ENCODE measurements at places on chromosomes 7 and 10. TPM values are rescaled to one million over a fixed set of nuclear protein-coding genes. Genes with fewer than 3 reads are reported as not detected.

GRCh38 chr10:11387044-11387443 lies 224.4 kb downstream of the USP6NL start:
- H3K36me3 ChIP-seq = no peaks in the 10 kb centered on the region
- H3K27me3 ChIP-seq = no peaks in the 10 kb centered on the region
- no peak overlapping the region for H3K4me3 ChIP-seq
- no peak for DNase-seq
- H3K27ac ChIP-seq = no peak overlapping the region

GRCh38 chr10:73494213-73494612 lies 1.6 kb downstream of the PPP3CB start:
- H3K4me3 ChIP-seq = peak overlapping the region; percentile 62
- H3K36me3 ChIP-seq = peaks cover 7% of the 10 kb centered on the region
- H3K27ac ChIP-seq = peak overlapping the region; percentile 57
- no peaks in the 10 kb centered on the region for H3K27me3 ChIP-seq

DNA sequence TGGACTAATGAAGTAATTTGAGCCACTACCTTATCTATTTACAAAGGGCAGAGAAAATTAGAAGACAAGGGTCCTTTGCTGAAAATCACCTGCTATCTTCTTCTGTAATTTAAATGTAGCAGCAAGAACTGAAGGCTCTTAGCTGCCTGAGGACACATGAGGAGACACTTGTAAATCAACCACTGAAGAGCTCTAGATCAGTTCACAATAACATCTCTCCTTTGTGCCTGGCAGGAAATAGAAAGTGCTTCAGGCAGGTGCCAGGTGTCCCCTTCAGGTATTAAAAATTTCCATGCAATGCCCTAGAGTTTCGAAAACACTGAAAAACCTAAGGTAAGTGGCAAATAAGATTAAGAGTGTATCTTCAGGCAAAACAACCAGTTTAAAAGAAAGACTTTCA lies 474.6 kb downstream of the GRM8 start:
- H3K36me3 ChIP-seq = no peaks in the 10 kb centered on the region
- no peak overlapping the region for H3K27ac ChIP-seq
- no peak for DNase-seq
- H3K27me3 ChIP-seq = no peaks in the 10 kb centered on the region

DNA sequence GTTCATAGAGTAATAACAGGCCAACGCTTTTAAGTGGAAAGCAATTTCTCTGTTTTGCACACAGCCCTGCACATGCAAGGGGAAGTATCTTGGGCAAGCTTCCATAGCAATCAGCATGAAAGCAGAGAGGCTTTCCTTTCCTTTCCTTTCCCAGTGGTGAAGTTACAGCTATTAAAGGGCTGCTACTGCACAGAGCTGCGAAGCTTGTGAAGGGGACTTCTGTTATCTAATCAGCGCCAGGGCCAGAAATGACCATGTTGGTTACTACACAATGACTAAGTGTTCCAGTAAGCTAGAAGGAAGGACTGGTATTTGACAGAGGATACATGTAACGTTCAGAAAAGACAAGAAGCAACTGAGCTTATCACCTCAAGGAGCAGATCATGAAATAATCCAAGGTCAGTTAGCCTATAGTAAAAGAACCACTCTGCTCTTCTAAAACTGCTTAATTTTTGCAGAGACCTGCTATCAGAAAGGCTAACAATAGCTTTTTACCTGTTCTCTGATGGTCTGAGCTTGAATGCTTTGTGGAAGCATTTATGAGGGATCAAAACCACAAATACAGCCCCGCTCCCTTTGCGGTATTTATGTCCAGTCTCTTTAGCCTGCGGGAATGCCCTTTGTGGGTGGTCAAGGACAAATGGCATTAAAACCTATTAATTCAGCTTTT lies 45.9 kb downstream of the SGMS1 start:
- peaks cover 60% of the 10 kb centered on the region for H3K4me1 ChIP-seq
- no peak overlapping the region for H3K27ac ChIP-seq
- H3K4me3 ChIP-seq = no peak overlapping the region
- no peaks in the 10 kb centered on the region for H3K27me3 ChIP-seq

GRCh38 chr10:109934958-109935793 lies 11.9 kb upstream of the XPNPEP1 start:
- DNase-seq = peak; percentile 44
- H3K4me3 ChIP-seq = peak overlapping the region; percentile 78
- H3K27me3 ChIP-seq = no peaks in the 10 kb centered on the region
- H3K36me3 ChIP-seq = no peaks in the 10 kb centered on the region
- peaks cover 62% of the 10 kb centered on the region for H3K4me1 ChIP-seq
- H3K27ac ChIP-seq = peak overlapping the region; percentile 98

DNA sequence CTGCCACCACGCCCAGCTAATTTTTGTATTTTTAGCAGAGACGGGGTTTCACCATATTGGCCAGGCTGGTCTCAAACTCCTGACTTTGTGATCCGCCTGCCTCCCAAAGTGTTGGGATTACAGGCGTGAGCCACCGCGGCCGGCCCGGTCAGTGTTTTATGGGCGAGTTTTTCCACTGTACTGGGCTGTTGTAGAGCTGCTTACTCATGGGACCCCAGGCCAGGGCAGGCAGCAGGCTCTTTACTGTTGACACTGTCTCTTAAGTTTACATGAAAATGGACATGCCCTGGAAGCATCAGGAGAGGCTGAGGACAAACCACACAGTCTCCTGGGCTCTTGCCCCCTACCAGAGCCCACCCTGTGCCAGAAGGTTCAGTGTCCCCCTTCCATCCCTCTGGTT lies 11.2 kb downstream of the NACAD start:
- no peak for DNase-seq
- peaks cover 2% of the 10 kb centered on the region for H3K4me1 ChIP-seq
- H3K27ac ChIP-seq = no peak overlapping the region
- no peak overlapping the region for H3K4me3 ChIP-seq
- no peaks in the 10 kb centered on the region for H3K27me3 ChIP-seq
- peaks cover 22% of the 10 kb centered on the region for H3K36me3 ChIP-seq

DNA sequence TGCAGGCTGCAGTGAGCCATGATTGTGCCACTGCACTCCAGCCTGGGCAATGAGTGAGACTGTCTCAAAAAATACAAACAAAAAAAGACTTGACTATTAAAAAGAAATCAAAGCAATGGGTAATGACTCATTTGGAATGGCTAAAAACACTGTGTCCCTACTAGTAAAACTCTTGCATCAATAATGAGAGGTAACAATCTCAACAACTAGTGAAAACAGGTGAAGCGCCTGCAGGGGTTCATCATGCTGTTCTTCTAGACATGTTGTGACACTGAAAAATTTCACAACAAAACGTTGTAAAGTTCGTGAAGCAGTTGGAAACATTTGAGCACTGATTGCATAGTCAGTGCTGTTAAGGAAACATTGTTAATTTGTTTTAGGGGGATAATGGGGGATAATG lies 26.9 kb upstream of the SLC29A4 start:
- H3K36me3 ChIP-seq = no peaks in the 10 kb centered on the region
- no peak for DNase-seq
- H3K27ac ChIP-seq = no peak overlapping the region
- H3K27me3 ChIP-seq = no peaks in the 10 kb centered on the region
- no peak overlapping the region for H3K4me3 ChIP-seq

DNA sequence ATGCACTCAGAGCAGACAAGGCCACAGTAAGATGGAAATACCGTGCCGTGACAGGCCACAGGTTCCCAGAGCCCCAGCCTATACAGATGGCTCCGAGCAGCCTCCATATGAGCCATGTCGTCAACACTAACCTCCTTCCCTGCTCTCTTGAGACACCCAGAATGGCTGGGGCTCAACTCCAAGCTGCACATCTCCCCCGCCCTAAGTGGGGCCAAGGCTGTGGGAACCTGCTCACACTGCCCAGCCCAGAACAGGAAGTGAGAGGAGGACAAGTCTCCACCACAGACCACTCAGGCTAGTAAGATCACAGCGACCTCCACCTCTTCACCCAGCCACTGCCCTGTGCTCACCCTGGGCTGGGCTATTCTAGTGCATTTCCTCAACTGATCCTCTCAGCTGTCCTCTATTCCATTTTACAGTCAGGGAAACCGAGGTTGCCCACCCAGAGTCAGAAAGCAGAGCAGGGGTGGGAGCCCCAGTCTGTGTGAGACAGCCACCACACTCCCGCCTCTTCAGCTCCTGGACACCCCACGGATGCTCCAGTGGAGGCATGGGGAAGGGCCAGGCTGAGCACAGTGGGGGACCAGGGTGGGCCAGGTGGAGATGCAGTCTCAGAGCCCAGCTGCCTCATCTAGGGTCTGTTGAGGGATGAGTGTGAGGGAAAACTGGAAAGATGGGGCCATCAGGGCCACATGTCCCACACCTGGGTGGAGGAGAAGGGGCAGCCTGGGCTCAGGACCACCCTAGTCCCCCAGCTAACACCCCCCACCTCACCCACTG lies 11.6 kb downstream of the GRID1 start:
- no peak overlapping the region for H3K4me3 ChIP-seq
- H3K36me3 ChIP-seq = no peaks in the 10 kb centered on the region
- peaks cover 4% of the 10 kb centered on the region for H3K27me3 ChIP-seq
- H3K27ac ChIP-seq = no peak overlapping the region
- H3K4me1 ChIP-seq = no peaks in the 10 kb centered on the region

- peaks cover 11% of the 10 kb centered on the region for H3K4me1 ChIP-seq
- H3K36me3 ChIP-seq = no peaks in the 10 kb centered on the region
- peaks cover 38% of the 10 kb centered on the region for H3K27me3 ChIP-seq
- H3K4me3 ChIP-seq = no peak overlapping the region
Observed at GRCh38 chr7:90242369-90243168, 2.4 kb upstream of the CFAP69 start.

GRCh38 chr7:24346129-24346528 lies 62.1 kb downstream of the NPY start:
- H3K36me3 ChIP-seq = no peaks in the 10 kb centered on the region
- no peaks in the 10 kb centered on the region for H3K4me1 ChIP-seq
- no peak overlapping the region for H3K27ac ChIP-seq
- no peaks in the 10 kb centered on the region for H3K27me3 ChIP-seq

GRCh38 chr10:103696411-103697145 lies 158.8 kb downstream of the SH3PXD2A start:
- H3K36me3 ChIP-seq = no peaks in the 10 kb centered on the region
- H3K4me1 ChIP-seq = peaks cover 19% of the 10 kb centered on the region
- peak overlapping the region; percentile 8 for H3K27ac ChIP-seq
- DNase-seq = peak; percentile 89
- H3K4me3 ChIP-seq = peak overlapping the region; percentile 1
- H3K27me3 ChIP-seq = peaks cover 4% of the 10 kb centered on the region

DNA sequence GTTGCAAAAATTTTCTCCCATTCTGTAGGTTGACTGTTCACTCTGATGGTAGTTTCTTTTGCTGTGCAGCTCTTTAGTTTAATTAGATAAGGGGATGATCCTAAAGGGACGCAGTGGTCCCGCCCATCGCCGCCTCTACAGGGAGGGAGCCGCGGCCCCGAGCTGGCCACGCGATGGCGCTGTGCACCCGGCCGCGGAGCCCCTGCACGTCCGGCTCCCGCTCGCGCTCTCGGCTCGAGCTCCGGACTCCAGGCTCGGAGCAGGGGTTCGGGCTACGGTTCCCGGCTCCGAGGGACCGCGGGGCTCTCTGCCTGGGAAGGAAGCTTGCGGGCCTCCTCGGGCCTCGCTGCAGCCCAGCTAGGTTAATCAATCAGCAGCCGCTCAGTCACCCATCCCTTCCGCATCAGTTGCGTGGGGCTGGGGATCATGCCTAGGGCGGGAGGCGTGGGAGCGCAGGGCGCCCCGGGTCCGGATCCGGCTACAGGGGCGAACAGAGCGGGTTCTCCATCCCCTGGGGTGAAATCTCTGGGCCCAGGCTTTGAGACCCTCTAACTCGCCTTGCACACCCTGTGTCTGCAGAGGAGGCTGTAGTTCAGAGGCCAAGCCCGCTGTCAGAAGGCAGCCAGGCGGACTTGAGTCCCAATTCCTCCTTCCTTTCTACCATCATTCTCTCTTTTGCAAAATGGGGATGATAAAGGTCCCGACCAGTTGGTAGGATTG lies 97.9 kb downstream of the WDR11 start:
- peak; percentile 68 for DNase-seq
- H3K27ac ChIP-seq = no peak overlapping the region
- no peaks in the 10 kb centered on the region for H3K4me1 ChIP-seq
- H3K36me3 ChIP-seq = no peaks in the 10 kb centered on the region
- peaks cover 35% of the 10 kb centered on the region for H3K27me3 ChIP-seq
- H3K4me3 ChIP-seq = no peak overlapping the region

DNA sequence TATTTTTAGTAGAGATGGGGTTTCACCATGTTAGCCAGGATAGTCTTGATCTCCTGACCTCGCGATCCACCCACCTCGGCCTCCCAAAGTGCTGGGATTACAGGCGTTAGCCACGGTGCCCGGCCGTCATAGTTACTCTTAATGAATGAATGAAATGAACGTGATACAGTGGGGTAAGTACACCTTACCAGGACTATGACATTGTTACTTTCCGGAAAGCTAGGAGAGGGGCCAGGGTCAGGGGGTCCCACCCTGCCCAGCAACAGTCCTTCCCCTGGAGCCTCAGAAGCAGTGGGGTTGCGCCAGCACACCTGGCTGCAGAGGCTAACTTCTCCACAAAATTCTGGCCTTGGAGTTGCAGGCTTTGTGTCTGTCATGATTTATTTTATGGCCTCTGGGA lies 21.4 kb downstream of the VSTM4 start:
- H3K27ac ChIP-seq = no peak overlapping the region
- H3K4me1 ChIP-seq = no peaks in the 10 kb centered on the region
- no peak overlapping the region for H3K4me3 ChIP-seq
- no peak for DNase-seq
- no peaks in the 10 kb centered on the region for H3K36me3 ChIP-seq

DNA sequence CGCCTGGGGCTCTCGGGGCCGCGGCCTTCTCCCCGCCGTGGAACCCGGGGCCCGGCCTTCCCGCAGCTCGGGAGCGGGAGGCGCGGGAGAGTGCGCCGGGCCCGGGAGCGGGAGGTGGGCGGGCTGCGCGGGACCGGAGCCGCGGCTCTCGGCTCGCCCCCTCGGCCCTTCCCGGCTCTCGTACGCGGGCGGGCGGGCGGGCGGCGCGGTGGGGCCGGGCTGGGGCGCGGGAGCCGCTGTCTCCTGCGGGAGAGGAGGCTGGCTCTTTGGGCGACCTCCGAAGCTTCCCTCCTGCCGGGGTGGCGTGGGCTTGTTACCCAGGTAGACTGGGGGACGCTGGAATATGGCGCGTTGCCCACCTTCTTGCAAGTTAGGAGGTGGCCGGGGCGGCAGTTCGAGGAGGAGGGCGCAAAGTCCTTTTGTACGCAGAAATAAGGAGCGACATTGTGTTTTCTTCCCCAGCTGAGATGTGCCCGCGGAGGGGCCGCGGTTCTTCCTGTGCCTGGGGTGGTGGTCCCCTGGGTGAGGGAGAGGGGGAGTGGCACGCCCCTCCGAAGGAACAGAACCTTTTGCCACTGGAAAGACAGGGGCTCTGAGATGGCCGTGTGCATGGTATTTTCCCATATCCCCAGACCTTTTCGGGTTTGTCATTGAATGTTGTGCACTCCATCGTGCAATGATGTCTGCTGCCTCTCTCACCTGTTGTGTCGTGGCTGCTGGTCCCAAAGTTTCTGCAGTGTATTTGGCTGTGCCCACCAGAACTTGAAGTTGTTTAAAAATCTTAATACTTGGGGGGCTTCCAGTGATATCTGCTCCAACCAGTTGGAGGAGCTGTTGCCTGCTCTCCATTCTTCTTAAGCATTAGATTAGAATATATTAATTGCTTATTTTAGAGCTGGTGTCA lies 844 bp downstream of the NRF1 start:
- peak overlapping the region; percentile 96 for H3K4me3 ChIP-seq
- H3K4me1 ChIP-seq = peaks cover 63% of the 10 kb centered on the region
- no peaks in the 10 kb centered on the region for H3K27me3 ChIP-seq
- H3K27ac ChIP-seq = peak overlapping the region; percentile 94

- no peaks in the 10 kb centered on the region for H3K27me3 ChIP-seq
- no peak overlapping the region for H3K27ac ChIP-seq
- no peaks in the 10 kb centered on the region for H3K36me3 ChIP-seq
- no peak for DNase-seq
Observed at GRCh38 chr7:120441850-120442249, 168.9 kb downstream of the KCND2 start.

The OPN4 gene
- total RNA-seq = not detected

The WDR86 gene
- 0.25 TPM for total RNA-seq

The RBP4 gene
- not detected for total RNA-seq

The CNPY1 gene
- total RNA-seq = not detected
